Hippocampal formation (tissue), 2 donors: ENCODE measurements at places on chromosomes 6 and 20.

- peak; percentile 14 for DNase-seq
Observed at GRCh38 chr20:35269055-35269781, 8.7 kb downstream of the MMP24OS start.

DNA sequence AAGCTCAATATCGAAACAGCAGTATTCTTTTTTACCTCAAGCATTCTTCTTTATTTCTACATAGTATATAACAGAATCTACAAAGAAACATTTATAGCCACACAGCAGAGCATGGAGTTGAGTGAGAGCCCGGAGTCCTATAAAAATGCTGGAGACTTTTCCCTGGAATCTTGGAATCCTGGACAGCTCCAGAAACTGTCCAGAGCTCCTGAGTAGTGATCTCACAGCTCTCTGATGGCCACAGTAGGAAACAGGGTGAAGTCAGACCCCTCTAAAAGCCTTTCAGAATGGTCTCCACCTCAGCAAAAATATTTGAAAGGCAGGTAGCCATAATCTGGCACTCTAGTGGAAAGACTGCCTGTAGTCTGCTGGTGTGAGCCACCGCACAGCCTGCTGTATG, 149.3 kb upstream of the STXBP5 start:
- no peak for DNase-seq

GRCh38 chr20:2387180-2387577, 6.5 kb downstream of the TGM6 start:
- DNase-seq: no peak

DNA sequence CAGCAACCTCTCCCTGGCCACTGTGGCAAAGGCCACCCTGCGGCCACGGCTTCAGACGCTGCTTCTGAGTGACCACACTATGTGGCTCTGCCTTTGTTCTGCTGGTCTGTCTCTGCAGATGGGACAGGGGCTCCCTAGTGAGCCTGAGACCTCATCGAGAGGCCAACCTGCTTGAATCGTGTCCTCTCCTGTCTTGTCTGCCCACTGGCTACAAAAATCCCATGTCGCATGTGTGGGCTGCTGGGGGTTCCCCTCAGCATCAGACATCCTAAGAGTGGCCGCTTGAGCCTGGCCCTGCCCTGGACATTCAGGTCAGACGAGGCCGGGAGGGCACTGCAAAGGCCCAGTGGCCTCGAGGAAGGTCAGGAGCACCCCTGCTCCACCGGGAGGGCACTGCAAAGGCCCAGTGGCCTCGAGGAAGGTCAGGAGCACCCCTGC, 222.9 kb downstream of the DLL1 start:
- no peak for DNase-seq

GRCh38 chr6:142075516-142076101, 57.1 kb upstream of the GJE1 start:
- DNase-seq: no peak

DNA sequence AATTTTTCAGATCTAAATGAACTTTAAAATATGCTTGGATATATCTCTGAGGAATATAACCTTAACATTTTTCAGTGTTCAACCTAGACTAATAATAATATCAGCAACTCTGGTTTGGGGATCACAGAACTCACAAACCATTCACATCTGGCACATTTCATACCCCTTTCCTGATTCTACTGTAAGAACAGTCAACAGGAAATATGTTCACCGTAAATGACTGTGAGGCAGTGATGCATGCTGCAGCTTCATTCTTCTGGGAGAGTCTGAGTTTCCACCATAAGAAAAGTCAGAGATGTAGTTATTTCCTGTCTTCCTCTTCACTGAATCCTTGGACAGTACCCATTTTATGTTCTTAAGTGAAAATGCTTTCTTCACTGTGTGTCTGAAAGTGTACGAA, 134.2 kb upstream of the IFNGR1 start:
- DNase-seq: no peak

- peak; percentile 81 for DNase-seq
Observed at GRCh38 chr6:134446218-134446848, 128.4 kb upstream of the SGK1 start.

DNA sequence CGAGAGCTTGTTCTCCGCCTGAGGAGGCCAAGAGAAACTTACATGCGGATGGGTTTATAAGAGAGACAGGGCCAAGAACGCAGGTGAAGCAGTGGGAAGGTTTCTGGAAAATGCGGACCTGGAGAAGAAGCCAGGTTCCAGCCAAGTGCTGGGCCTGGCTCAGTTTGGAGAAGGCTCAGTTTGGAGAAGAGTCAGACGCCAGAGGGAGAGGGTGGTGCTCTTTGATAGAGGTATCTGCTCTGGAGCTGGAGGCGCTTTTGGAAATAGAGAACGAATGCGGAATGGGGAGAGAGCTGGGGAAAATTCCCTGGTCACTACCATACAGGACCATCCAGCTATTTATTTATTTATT, 753 bp downstream of the RSPH9 start:
- DNase-seq: no peak

DNA sequence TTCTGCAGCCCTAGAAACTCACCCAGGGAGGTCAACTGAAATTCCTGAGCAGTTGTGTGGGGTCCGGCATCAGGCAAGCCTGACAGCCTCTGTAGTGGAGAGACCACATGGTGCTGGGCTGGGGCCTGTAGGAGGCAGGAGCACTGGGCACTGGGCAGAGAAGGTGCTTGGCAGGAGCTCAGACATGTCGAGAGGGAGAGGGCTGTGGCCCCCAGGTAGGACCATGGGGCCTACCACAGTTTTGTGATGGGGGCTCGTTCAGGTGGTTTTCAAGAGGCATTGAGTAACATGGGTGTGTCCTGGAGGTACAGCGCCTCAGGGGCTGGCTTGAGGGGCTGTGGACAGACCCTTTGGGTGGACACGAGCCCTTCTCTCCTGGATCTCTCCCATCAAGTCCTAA, 15.9 kb downstream of the SLC22A23 start:
- DNase-seq: no peak

GRCh38 chr20:24619212-24619611, 149.8 kb downstream of the SYNDIG1 start:
- DNase-seq: no peak

GRCh38 chr6:10603219-10603618, 82.1 kb downstream of the GCNT2 start:
- no peak for DNase-seq

DNA sequence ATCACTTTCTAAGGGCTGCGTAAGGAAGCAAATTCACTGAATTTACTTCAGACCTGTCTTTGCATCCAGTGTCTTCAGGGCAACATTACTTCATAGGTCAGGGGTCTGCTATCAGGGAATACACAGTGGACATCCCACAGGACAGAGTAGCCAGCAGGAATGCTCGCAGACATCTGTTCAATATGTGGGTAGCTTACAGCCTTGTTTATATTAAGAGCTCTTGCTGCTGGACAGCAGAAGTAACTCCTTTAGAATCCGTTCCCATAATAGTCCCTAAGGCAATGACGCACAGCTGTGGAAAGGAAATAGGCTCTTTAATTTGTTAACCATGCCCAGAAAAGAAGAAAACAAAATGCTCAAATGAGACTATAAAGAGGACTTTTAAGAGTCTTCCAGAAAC, 198.7 kb downstream of the MOXD1 start:
- DNase-seq: no peak
